Testis (tissue), 5 donors: ENCODE measurements at places on chromosomes 5 and 9.

DNA sequence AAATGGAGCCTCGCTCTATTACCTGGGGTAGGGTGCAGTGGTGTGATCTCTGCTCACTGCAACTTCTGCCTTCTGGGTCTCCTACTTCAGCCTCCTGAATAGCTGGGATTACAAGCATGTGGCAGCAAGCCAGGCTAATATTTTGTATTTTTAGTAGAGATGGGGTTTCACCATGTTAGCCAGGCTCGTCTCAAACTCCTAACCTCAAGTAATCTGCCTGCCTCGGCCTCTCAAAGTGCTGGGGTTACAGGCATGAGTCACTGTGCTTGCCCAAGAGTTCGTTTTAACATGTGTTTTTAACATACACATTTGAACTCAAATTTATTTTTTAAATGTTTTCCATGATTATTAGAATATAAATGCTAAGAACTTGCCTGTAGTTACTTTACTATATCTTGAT is 34.2 kb downstream of the MARCHF6 start:
- no peaks in the 10 kb centered on the region for H3K4me1 ChIP-seq
- DNase-seq = no peak
- no peaks in the 10 kb centered on the region for H3K36me3 ChIP-seq
- no peaks in the 10 kb centered on the region for H3K27me3 ChIP-seq

DNA sequence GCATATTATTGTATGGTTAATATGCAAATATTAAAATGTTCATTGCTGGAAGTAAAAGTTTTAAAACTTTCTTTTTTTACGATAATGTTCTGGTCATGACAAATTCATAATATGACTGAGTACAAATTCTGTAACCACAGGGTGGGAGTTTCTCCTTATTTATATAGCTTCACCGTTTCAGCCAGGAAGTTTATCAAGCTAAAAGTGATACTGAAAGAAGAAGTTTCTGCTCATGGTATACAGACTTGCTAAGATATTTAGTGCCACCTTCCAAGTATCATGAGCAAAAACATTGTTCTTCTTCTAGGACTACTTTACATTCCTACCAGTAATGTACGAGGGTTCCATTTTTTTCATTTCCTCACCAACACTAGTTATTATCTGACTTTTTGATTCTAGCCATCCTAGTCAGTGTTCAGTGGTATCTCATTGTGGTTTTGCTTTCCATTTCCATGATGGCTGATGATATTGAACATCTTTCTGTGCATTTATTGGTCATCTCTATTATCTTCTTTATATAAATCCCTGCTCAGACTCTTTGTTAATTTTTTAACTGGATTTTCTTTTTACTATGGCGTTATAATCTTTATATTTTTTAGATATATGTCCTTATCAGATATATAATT is 94.2 kb upstream of the PRRC1 start:
- H3K36me3 ChIP-seq = no peaks in the 10 kb centered on the region
- no peak overlapping the region for H3K4me3 ChIP-seq
- DNase-seq = no peak
- no peaks in the 10 kb centered on the region for H3K27me3 ChIP-seq
- no peaks in the 10 kb centered on the region for H3K4me1 ChIP-seq
- H3K27ac ChIP-seq = no peak overlapping the region

- H3K4me3 ChIP-seq = no peak overlapping the region
- no peaks in the 10 kb centered on the region for H3K27me3 ChIP-seq
- no peaks in the 10 kb centered on the region for H3K4me1 ChIP-seq
Observed at GRCh38 chr9:81239388-81239787, 450.0 kb downstream of the TLE1 start.

DNA sequence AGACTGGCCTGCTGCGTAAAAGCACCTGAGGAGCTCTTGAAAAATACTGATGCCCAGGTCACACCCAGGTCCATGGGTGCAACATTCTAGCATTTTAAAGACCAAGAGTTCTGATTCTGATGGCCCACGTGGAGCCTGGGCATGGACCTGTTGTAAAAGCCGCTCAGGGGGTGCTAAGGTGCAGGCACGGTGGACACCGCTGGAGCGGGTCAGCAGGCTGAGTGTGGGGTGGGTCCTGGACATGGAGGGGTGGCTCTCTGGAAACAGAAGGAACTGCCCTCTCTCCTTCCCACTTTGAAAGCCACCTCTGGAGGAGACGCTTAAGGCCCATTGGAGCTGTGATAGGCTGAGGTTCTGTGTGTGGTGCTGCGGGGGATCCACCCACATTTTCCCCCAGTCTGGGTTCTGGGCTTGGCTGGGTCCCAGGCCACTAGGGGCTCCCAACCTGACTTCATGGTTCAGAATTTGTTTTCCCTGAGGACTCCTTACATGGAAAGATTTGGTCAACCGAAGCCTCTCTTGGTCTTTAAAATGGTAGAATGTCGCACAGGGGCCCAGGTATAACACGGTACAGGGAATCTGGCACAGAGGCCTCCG is 16.6 kb downstream of the GPRIN1 start:
- H3K4me1 ChIP-seq = no peaks in the 10 kb centered on the region
- H3K36me3 ChIP-seq = no peaks in the 10 kb centered on the region
- no peak overlapping the region for H3K27ac ChIP-seq
- no peaks in the 10 kb centered on the region for H3K27me3 ChIP-seq

GRCh38 chr5:149153751-149154610 is 12.7 kb downstream of the ABLIM3 start:
- no peak overlapping the region for H3K4me3 ChIP-seq

DNA sequence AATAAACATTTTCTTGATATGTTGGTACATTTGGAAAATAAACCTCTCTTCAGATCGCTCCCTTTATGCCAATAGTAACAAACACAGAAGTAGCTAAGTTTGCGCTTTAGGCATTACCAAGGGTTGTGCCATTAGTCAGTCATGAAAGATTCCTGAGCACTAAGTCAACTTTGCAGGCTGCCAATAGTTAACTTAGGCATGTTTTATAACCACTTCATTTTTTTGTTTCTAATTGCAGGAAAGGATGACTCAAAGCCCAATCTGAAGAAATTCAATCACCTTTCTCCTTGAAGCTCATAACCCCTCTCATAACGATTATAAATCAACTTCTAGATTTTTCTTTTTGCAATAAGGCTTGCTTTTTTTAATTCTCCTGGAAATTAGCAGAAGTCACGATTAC is 517.0 kb downstream of the AGTPBP1 start:
- no peaks in the 10 kb centered on the region for H3K36me3 ChIP-seq
- no peak overlapping the region for H3K4me3 ChIP-seq
- DNase-seq = no peak
- H3K4me1 ChIP-seq = no peaks in the 10 kb centered on the region
- H3K27ac ChIP-seq = no peak overlapping the region
- H3K27me3 ChIP-seq = no peaks in the 10 kb centered on the region

DNA sequence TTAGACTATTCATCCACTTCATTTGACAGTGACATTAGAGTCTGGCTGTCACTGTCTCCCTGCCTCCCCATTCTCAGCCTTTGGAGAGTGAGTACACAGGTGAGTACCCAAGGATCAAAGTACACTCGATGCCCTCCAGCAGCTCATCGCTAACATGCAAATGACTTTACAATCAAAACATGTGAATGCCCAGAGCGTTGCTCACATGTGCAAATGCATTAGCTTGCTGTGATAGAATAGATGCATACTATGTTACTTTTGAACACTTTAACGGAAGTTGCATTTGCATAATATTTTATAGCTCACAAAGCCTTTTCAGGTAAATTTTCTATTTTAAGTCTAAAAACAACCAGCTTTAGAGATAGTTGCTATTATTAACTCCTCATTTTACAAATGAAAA is 107.6 kb downstream of the SYK start:
- H3K4me3 ChIP-seq = no peak overlapping the region
- no peak for DNase-seq
- no peaks in the 10 kb centered on the region for H3K27me3 ChIP-seq
- H3K27ac ChIP-seq = no peak overlapping the region
- H3K4me1 ChIP-seq = no peaks in the 10 kb centered on the region
- no peaks in the 10 kb centered on the region for H3K36me3 ChIP-seq

- no peak overlapping the region for H3K27ac ChIP-seq
- no peak for DNase-seq
- H3K27me3 ChIP-seq = no peaks in the 10 kb centered on the region
- no peaks in the 10 kb centered on the region for H3K4me1 ChIP-seq
- H3K36me3 ChIP-seq = no peaks in the 10 kb centered on the region
- no peak overlapping the region for H3K4me3 ChIP-seq
Observed at GRCh38 chr5:146528236-146528635, 12.2 kb upstream of the GPR151 start.

GRCh38 chr5:9230355-9230754 is 315.5 kb downstream of the SEMA5A start:
- DNase-seq = peak; percentile 17
- no peak overlapping the region for H3K4me3 ChIP-seq
- H3K36me3 ChIP-seq = no peaks in the 10 kb centered on the region
- H3K27me3 ChIP-seq = no peaks in the 10 kb centered on the region
- H3K27ac ChIP-seq = no peak overlapping the region
- no peaks in the 10 kb centered on the region for H3K4me1 ChIP-seq

DNA sequence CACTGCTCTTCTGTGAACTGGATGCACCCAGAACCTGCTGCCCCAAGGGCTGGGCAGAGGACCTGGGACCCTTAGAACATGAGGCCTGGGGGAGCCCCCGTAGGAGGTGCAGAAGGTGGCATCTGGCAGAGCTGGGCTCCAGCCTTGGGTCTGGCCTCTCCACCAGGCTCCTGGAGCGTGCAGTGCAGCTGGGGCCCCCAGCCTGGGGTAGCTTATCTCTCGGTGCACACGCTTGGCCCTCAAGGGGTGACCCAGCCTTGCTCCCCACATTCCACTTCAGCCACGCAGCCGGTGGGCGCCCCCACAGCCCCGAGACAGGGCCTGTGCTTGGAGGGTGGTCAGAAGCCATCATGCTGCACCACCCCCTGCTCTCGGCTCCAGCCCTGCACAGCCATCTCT is 5.6 kb upstream of the NR5A1 start:
- no peaks in the 10 kb centered on the region for H3K36me3 ChIP-seq
- no peak for DNase-seq
- H3K27me3 ChIP-seq = no peaks in the 10 kb centered on the region
- H3K4me3 ChIP-seq = no peak overlapping the region
- peaks cover 47% of the 10 kb centered on the region for H3K4me1 ChIP-seq

DNA sequence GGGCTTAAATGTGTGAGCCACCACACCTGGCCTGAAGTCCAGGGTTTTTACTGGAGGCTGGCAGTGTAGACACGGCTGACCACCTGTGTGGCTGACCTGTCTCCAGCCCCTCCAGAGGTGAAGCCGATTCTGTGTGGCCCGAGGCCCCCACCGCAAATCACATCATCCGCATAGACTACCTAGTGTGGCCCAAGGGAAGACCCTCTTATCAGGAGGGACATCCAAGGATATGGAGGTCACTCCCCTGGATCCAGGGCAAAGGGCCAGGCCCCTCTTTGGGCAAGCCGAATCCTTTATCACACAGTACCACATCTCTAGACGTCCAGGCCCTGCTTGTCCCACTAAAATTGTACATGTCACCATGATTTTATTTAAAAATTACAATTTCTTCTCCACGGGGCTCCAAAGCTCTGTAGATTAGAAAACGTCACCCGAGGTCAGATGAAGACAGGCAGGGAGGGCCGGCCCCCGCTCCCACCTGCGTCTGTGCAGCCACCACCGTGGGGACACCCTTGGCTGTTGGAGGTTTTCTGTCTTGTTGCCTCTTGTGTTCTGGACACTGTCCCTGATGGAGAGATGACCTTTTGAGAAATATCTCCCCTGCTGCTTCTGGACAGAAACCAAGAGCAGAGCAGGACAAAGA is 20.1 kb downstream of the LAMC3 start:
- peaks cover 10% of the 10 kb centered on the region for H3K4me1 ChIP-seq
- peak overlapping the region; percentile 73 for H3K27ac ChIP-seq
- no peak for DNase-seq
